AG09309 (cell line): ENCODE measurements at places on chromosomes 12 and 14.

- DNase-seq: no peak
Measured at GRCh38 chr12:69739287-69740191, 879 bp downstream of the RAB3IP start.

DNA sequence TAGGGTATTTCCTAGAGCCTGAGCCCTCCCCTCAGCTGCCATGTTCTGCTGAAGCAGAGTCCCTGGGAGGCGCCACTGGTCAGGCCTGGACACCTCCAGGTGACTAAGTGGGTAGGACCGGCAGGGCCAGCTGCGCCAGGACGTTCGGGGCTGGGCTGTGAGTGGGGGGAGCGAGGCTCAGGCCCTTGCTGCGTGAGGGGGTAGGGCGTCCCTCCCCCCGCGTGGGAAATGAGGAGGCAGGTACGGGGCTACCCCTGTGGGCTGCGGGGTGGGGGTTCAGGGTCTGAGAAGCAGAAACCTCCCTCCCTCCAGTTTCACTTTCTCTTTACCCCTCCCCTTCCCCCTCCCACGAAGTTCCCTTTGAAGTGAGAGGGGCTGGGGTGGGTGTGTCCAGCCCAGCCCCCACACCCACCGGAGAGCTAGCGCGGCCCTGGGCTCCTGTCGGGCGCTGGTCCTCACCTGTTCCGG is 22.1 kb upstream of the KIF26A start:
- DNase-seq: no peak

DNA sequence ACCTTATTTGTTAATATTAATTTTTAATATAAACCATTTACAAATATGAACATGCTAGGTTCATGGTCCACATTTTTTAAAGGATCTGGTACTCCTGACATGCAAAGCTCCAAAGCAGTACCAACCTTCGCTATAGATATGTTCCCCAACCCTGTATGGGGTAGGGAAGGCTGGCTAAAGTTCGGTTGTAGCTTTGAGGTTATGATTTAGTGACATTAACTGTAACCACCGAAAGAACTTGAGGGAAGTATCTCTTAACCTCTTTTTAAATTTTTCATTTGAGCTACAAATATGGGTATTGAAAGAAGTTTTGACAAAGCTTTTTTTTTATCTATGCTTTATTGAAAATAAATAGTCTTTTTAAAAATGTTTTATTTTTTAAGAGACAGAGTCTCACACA is 115.5 kb downstream of the DYRK2 start:
- DNase-seq: no peak

DNA sequence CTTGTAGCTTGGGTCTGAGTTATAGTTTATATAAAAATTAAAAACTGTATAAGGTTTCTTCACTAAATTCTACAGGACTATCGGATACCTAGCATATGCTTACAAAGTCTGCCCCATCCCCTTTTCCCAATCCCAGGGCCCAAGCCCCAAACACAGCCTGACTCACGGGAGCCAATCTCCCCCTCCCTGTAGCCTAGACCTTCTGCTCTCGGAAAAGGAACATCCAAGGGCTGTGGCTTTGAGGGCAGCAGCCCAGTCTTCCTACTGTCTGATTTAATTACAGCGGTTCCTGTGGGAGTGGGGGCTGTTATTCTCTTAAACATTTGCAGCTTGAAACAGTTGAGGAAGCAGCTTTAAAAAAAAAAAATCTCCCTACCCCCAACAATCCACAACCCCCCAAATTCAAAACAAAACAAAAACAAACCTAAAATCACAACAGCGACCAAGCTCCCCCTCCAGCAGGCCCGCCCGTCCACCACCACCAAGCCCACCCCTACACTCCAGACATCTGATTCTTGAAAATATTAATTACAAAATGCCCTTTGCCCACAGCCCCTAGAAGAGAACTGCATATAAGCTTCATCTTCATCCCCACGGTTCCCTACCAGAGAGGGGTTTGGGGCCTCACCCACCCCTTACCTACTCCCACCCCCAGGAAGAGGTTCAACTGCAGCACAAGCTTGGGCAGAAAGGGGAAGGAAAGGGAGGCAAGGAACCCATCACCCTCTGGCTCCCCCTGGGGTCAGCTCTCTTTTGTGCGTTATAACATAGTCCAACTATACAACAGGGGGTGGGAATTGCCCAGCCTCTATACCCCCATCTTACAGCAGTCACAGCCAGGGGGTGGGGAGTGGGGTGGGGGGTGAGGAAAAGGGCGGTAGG is 1.1 kb upstream of the PRKAG1 start:
- no peak for DNase-seq

GRCh38 chr12:52441320-52441911 is 7.2 kb upstream of the KRT75 start:
- DNase-seq: no peak

- DNase-seq: peak; percentile 95
Measured at GRCh38 chr12:46386360-46386867, 13.8 kb upstream of the SLC38A2 start.

- no peak for DNase-seq
Measured at GRCh38 chr12:49274396-49275069, 9.7 kb downstream of the TUBA1C start.

- no peak for DNase-seq
Measured at GRCh38 chr12:62776997-62777396, 158.0 kb downstream of the PPM1H start.

DNA sequence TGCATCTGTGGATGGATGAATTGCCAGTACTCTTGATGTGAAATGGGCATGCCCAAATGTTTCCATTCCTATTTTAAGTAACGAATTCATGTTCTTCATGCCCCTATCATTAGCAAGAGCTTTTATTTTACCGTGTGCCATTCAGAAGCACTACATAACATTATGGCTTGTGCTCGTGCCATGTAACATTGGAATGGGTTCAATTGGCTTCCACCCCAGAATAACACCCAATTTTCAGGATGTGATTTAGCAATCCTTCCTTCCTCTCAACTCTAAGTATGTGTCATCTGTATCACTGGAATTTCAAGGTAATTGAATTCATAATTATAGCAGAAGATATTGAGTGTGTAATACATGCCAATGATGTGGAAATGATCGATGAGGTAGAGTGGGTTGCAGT is 145.8 kb upstream of the TMPO start:
- DNase-seq: no peak

DNA sequence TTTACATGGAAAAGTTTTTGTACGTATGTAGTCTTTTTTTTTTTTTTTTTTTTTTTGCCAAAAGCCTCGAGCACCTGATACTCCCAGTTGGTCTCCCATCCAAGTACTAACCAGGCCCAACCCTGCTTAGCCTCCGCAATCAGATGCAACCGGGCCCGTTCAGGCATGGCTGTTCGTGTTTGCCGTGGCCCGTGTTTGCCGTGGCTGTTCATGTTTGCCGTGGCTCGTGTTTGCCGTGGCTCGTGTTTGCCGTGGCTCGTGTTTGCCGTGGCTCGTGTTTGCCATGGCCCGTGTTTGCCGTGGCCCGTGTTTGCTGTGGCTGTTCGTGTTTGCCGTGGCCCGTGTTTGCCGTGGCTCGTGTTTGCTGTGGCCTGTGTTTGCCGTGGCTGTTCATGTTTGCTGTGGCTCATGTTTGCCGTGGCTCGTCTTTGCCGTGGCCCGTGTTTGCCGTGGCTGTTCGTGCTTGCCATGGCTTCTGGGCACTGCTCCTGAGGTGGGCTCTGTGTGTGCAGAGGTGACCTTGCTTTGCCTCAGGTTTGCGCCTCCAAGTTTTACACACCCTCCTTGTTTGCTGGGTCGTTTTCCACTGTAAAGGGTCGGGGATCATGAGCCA is 26.8 kb upstream of the MMP17 start:
- no peak for DNase-seq
